ENCODE measurements at places on chromosomes 3 and 15. TPM values are rescaled to one million over a fixed set of nuclear protein-coding genes. Genes with fewer than 3 reads are reported as not detected.

- peak; percentile 76 for DNase-seq
- peak overlapping the region; percentile 87 for H3K4me3 ChIP-seq
- no peaks in the 10 kb centered on the region for H3K27me3 ChIP-seq
- peak overlapping the region; percentile 95 for H3K27ac ChIP-seq
- H3K36me3 ChIP-seq: peaks cover 32% of the 10 kb centered on the region
These were observed 506 bp upstream of the ATP1B3 start for GRCh38 chr3:141875893-141876380.

The ZPLD1 gene
- total RNA-seq: not detected

GRCh38 chr3:146395164-146395563, 74.2 kb downstream of the PLSCR2 start:
- H3K27ac ChIP-seq: no peak overlapping the region
- no peaks in the 10 kb centered on the region for H3K36me3 ChIP-seq
- peaks cover 6% of the 10 kb centered on the region for H3K27me3 ChIP-seq
- DNase-seq: no peak
- no peaks in the 10 kb centered on the region for H3K4me1 ChIP-seq

The TGM4 gene
- total RNA-seq: not detected

DNA sequence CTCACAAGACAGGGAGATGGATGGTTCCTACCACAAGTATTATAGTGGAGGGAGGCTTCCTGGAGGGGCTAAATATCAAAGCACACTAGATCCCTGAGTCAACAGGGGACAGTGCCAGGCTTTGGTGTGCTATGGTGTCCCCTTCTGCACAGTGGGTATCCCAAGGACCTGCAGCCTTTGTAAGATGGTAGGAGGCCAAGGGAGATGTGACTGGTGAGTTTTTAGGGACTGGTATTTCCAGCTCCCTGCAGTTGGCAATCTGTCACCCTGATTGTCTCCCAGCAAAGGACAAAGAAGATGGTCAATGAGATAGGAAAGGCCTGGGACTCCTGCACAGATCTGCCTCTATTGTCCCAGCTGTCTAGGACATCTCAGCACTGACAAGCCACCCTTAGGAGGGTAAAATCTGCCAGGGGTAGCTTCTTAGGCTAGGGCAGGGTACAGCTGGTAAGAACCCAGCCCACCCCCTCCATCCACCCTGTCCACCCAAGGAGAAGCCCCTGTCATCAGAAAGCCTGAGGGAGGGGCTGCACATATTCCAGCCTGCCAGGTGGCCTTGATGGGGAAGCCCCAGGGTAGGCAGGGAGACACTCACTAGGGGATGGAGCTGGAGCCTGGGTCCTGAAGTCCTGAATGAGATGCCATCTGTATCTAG, 631 bp downstream of the CYP1A1 start:
- H3K36me3 ChIP-seq: no peaks in the 10 kb centered on the region
- peaks cover 9% of the 10 kb centered on the region for H3K4me1 ChIP-seq
- no peak overlapping the region for H3K27ac ChIP-seq

DNA sequence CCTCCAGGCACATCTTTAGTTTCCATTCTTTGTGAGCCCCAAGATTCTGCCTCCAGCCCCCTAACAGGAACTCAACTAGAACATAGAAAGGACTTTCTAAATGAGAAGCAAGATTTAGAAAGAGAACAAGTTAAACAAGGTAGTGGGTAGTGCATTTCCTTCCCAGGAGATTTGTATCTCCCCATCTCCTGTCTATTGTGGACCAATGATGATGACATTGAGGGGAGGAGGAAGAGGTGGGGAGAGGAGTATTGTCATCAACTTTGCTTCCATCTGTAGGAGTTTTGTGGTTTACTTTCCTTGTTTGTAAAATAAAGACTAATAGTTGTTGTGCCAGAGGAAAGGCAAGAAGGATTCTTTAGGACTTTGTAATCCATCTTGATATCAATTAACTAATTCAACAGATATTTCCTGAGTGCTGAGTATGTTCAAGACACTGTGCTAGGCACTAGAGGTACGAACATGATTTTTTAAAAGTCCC, 235.3 kb upstream of the ROPN1 start:
- H3K4me1 ChIP-seq: no peaks in the 10 kb centered on the region
- DNase-seq: no peak
- H3K27ac ChIP-seq: no peak overlapping the region
- peaks cover 3% of the 10 kb centered on the region for H3K27me3 ChIP-seq
- H3K36me3 ChIP-seq: no peaks in the 10 kb centered on the region

- peaks cover 9% of the 10 kb centered on the region for H3K4me1 ChIP-seq
- no peaks in the 10 kb centered on the region for H3K36me3 ChIP-seq
These were observed 17.1 kb upstream of the HEG1 start for GRCh38 chr3:125072749-125073389.

DNA sequence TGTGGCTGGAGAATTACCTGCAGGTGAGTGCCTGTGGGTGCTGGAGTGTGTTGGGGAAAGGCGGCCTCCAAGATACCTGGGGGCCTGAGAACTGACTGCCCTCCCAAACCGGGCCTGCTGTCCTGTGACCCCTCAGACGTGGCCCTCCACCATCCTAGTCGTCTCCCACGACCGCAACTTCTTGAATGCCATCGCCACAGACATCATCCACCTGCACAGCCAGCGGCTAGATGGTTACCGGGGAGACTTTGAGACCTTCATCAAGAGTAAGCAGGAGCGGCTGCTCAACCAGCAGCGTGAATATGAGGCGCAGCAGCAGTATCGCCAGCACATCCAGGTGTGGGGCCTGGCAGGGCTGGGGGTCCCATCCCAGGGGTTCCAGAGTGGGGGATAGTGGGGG, 3.4 kb downstream of the ABCF3 start:
- no peak for DNase-seq
- H3K4me1 ChIP-seq: peaks cover 18% of the 10 kb centered on the region
- no peak overlapping the region for H3K4me3 ChIP-seq
- H3K27me3 ChIP-seq: no peaks in the 10 kb centered on the region
- H3K36me3 ChIP-seq: peaks cover 65% of the 10 kb centered on the region
- H3K27ac ChIP-seq: no peak overlapping the region

The TNNC1 gene
- 0.34 TPM for total RNA-seq

DNA sequence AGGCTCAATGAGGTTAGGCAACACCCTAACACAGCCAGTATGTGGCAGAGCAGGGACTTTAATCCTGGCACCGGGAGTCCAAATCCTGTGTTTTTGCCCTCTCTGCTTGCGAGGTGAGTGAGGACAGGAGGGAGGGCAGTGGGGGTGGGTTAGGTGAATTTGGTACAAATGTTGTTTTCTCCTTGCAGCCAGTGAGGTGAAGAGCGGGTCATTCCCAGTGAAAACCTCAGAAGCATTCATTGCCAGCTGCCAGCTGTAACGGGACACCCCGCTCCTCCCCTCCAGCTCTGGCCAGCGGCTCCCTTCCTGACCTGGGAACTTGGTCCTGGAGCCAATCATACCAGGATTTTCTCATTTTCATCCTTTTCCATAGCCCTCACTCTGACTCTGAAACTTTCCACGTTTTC, 45.7 kb upstream of the RAB6B start:
- H3K4me1 ChIP-seq: peaks cover 11% of the 10 kb centered on the region
- no peaks in the 10 kb centered on the region for H3K36me3 ChIP-seq
- H3K4me3 ChIP-seq: no peak overlapping the region
- DNase-seq: no peak

GRCh38 chr3:51382076-51382745, 2.9 kb upstream of the MANF start:
- DNase-seq: no peak
- H3K4me1 ChIP-seq: peaks cover 22% of the 10 kb centered on the region
- H3K4me3 ChIP-seq: no peak overlapping the region
- peaks cover 35% of the 10 kb centered on the region for H3K36me3 ChIP-seq
- H3K27ac ChIP-seq: no peak overlapping the region

DNA sequence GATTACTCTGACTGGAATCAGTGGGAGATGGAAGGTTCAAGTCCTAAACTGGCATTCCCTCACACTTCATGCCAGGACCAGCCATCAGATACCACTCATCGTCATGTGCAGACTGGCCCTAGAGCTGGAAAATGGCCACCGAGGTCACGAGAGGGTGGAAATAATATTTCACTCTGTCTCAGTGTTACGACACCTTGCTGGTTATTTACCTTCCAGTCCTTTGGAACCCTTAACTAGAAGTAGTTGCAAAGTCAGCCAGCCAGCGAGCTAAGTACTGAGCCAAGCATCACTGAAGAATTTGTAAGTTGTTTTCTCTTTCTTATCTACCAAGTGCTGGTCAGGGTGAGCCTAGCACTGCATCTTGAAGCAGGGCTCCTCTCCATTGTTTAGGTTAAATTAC, 309.9 kb upstream of the RASGRP1 start:
- no peak overlapping the region for H3K27ac ChIP-seq
- H3K27me3 ChIP-seq: no peaks in the 10 kb centered on the region
- no peaks in the 10 kb centered on the region for H3K36me3 ChIP-seq
- DNase-seq: no peak
- H3K4me3 ChIP-seq: no peak overlapping the region

- peaks cover 21% of the 10 kb centered on the region for H3K4me1 ChIP-seq
- H3K27me3 ChIP-seq: peaks cover 10% of the 10 kb centered on the region
- H3K36me3 ChIP-seq: peaks cover 3% of the 10 kb centered on the region
These were observed 3.8 kb upstream of the SLCO3A1 start for GRCh38 chr15:91849749-91850161.

The CMC1 gene
- total RNA-seq: 23.5 TPM

DNA sequence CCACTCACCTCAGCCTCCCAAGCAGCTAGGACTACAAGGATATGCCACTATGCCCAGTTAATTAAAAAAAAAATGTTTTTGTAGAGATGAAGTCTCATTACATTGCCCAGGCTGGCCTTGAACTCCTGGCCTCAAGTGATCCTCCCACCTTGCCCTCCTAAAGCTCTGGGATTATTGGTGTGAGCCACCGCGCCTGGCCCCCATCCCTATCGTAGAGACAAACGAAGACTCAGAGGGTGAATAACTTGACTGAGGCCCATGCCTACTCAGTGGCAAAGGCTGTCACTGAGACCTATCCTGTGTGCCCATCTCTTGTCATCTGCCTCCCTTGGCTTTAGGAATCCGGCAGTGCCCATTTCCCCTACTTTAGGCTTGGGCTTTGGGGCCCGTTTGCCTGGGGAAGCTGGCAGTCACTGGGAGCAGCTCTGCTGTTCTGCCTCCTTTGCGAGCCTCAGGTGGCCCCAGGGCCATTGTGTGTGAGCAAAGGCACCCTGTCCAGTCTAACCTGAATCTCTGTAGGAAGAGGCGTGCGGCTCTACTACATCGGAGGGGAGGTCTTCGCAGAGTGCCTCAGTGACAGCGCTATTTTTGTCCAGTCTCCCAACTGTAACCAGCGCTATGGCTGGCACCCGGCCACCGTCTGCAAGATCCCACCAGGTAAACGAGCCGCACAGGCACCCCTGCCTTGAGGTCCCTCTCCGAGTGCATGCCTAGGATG, 70.1 kb downstream of the AAGAB start:
- H3K27ac ChIP-seq: no peak overlapping the region
- H3K27me3 ChIP-seq: no peaks in the 10 kb centered on the region
- no peak overlapping the region for H3K4me3 ChIP-seq
- peaks cover 66% of the 10 kb centered on the region for H3K36me3 ChIP-seq
- no peak for DNase-seq
- peaks cover 9% of the 10 kb centered on the region for H3K4me1 ChIP-seq

DNA sequence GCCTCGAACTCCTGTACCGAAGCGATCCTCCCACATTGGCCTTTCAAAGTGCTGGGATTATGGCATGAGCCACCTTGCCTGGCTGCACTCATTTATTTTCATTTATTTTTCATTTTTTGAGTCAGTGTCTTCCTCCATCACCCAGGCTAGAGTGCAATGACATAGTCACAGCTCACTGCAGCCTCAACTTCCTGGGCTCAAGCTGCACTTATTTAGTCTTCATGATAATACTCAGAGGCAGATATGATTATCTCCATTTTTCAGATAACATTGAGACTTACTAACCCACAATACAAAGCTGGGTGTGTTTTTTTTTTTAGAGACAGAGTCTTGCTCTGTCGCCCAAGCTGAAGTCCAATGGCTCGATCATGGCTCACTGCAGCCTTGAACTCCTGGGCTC, 10.0 kb downstream of the PRKCI start:
- H3K27me3 ChIP-seq: no peaks in the 10 kb centered on the region
- no peak overlapping the region for H3K4me3 ChIP-seq
- peaks cover 13% of the 10 kb centered on the region for H3K4me1 ChIP-seq

DNA sequence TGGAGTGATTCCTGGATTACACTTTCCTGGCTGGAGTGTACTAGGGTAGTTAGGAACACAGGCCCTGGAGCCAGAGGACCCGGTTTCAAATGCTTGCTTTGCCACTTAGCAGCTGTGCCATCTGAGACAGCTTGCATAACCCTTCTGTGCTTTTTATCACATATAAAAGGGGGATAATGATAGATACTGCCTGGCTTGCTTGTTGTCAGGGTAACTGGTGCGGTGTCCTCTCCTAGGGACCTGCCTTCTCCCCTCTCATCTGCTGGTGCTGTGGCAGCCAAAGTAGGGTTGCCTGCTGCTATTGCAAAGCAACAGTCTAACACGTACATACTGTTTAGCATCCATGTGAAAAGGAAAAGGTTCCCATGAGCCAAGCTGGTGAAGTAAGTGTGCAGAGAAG, 137.8 kb downstream of the LRTM1 start:
- H3K27ac ChIP-seq: no peak overlapping the region
- H3K36me3 ChIP-seq: no peaks in the 10 kb centered on the region
- no peaks in the 10 kb centered on the region for H3K4me1 ChIP-seq
- H3K27me3 ChIP-seq: no peaks in the 10 kb centered on the region

The NR1I2 gene
- total RNA-seq: 0.11 TPM

The RTP3 gene
- not detected for total RNA-seq

GRCh38 chr15:84731774-84732173, 15.8 kb upstream of the SEC11A start:
- H3K36me3 ChIP-seq: no peaks in the 10 kb centered on the region
- H3K27ac ChIP-seq: no peak overlapping the region
- peaks cover 41% of the 10 kb centered on the region for H3K4me1 ChIP-seq
- H3K27me3 ChIP-seq: no peaks in the 10 kb centered on the region
- H3K4me3 ChIP-seq: no peak overlapping the region

DNA sequence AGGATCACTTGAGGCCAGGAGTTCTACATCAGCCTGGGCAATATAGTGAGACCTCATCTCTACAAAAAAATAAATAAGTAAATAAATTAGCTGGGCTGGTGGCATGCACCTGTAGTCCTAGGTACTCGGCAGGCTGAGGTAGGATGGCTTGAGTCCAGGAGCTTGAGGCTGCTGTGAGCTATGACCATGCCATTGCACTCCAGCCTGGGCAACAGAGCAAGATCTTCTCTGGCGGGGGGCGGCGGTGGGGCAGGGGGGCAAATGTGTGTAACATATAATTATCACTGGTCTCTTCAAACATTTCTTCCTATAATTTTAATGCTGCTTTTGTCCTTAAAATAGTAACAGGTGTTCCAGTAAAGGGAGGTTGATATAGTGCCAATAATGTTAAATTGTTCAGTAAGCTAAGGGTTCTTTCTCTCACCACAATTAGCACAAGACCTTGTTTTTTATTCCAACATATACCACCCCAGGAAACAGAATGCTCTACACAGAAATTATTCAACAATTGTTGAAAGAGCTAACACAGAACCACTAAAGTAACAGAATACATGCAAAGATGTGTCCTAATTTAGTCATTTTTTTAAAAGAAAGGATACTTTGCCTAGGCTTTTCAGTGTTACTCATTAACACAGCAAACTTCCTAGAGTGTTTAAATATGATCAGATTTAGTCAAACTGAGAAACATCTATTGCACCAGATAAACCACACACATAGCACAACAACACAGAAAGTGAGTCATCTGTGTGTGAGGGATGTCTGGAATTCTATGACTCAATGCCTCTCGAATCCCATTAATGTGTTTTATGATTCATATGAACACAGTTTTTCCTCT, 29.1 kb downstream of the ANKRD28 start:
- no peaks in the 10 kb centered on the region for H3K27me3 ChIP-seq
- no peak for DNase-seq
- H3K27ac ChIP-seq: peak overlapping the region; percentile 65
- H3K36me3 ChIP-seq: peaks cover 64% of the 10 kb centered on the region
- H3K4me1 ChIP-seq: peaks cover 54% of the 10 kb centered on the region
